NB4 (cell line): ENCODE measurements at places on chromosomes 13 and 19.

DNA sequence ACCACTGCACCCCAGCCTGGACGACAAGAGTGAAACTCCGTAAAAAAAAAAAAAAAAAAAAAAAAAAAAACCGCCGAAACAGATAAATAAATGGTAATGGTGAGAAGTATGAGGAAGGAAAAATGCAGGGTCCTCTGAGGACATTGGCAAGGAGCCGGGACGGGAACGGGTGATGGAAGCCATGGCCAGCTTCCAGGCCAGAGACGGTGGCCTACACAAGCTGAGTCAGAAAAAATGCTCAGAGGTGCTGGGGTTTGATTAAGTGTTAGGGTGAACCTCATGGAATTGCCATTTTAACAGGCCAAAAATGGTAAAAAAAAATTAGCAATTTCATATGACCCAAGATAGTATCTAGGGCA, 866 bp upstream of the ZSWIM4 start:
- no peak for DNase-seq

DNA sequence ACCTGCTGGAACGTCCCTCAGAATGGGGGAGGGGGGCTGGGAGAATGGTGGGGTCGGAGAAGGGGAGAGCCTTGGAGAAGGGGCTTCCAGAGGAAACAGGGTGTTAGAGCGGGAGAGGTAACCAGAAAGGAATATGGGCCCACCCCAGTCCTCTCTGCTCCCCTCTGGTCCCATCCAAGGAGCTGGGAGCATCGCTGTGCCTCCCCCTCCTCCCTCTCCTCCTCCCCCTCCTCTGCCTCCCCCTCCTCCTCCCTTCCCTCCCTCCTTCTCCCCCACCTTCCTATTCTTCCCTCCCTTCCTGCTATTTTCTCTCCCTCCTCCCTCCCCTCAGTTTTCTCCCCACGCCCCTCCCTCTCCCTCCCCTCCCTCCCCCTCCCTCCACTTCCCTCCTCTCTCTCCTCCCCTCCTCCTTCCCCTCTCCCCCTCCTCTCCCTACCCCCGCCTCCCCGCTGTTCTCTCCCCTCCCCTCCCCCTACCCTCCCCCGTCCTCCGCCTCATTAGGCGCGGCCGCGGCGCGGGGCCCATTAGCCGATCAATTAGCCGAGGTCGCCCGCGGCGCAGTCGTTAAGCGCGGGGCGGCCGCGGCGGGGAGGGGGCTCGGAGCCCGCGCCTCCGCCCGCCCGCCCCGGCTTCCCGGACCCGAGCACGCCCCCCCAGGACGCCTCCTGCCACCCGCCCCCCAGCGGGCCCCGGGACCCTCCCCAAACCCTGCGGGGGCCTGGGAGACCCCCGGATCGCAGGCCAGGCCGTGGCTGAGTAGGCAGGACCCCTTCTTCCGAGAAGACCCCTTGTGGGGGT, 15.4 kb downstream of the TLE5 start:
- DNase-seq = no peak

GRCh38 chr13:37109051-37109678, 3.7 kb upstream of the CSNK1A1L start:
- DNase-seq = peak; percentile 36

DNA sequence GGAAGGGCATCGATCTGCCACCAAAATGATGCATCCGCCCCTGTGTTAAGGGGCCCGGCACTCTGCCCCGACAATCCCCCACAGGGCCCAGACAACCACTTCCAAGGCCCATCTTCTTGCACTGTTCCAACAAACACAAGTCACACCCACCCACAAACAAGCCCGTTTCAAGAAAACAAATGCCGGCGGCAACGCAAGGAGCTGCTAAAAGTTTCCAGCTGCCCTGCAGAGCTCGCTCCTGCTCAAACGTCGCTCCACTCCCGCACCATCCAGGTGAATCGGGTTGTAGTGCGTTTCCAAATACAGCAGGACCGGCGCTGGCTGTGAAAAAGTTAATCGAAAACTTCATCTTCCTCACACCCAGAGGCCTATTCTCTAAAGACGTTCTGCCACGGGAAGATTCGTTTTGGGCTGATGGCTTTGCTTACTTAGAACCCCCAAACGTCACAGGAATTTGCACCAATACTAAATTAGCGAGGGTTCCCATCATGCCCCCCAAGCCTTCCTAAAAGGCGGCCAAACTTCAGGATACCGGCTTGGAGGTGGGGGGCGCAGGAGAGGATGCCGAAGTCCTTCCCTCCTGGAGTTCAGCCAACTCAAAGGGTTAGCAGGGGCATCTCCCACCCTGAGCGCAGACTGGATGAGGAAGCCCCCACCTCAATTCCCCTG, 107.4 kb upstream of the DOCK9 start:
- no peak for DNase-seq

GRCh38 chr19:6261883-6262282, 17.9 kb downstream of the MLLT1 start:
- DNase-seq = no peak

DNA sequence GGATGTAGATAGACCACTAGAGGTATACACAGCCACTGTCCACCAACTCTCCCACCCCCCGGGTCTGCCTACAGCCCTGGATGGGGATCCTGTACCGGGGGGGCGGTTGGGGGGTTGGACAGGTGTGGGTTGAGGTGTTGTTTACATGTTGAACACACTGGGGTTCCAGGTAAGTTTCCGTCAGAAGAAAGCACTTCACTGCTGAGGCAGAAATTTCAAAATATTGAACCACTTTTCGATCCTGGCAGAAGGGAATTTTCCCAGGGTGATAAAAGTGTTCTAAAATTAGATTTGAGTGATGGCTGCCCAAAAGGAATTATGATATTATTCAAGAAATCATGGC, 6.6 kb upstream of the CEACAM16 start:
- no peak for DNase-seq

GRCh38 chr19:10406191-10406590, 2.8 kb upstream of the CDC37 start:
- DNase-seq = no peak

DNA sequence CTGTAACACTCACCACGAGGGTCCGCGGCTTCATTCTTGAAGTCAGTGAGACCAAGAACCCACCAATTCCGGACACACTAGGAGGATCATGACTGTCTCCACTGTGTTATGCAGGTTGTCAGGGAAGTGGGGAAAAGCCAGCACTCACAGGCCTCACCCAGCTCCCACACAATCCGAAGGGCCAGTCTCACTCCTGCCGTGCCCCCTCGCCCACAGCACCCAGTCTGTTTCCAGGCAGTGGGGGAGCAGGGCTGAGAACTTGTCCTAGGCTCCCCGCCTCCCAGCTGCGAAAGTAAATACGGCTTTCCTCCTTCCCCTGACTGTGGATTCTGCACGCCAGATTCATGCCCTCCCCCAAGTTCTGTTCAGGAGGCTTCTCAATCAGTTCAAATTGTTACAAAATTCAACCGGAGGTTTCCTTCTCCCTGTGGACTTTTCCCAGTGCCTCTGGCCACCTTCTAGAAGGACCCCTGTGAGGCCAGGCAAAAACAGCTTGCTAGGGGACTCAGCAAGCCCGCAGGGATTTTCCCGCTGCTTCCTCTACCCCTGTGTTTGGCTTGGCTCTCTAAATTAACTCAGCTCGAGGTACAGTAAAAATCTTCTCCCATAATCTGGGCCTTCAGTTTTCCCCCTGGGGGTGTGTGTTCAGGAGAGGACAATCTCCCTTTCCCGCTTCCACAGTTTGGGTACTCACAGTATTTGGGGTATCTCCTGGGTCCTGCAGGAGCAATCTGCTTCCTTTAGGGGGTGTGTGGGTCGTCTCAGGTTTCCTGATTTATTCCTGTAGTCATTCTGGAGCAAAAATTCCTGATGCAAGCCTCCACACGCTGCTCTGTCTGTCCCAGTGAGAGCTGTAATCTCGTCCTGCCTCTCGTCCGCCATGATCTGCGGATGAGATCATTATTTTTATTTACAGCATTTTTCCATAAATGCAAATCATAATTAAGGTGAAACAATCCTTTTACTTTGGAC, 899.8 kb downstream of the GPC5 start:
- no peak for DNase-seq
